ENCODE measurements at places on chromosomes 3 and 15. TPM values are rescaled to one million over a fixed set of nuclear protein-coding genes. Genes with fewer than 3 reads are reported as not detected.

Gene ARHGAP11A
- total RNA-seq = 158 TPM

Gene PPP1R14D
- not detected for total RNA-seq

DNA sequence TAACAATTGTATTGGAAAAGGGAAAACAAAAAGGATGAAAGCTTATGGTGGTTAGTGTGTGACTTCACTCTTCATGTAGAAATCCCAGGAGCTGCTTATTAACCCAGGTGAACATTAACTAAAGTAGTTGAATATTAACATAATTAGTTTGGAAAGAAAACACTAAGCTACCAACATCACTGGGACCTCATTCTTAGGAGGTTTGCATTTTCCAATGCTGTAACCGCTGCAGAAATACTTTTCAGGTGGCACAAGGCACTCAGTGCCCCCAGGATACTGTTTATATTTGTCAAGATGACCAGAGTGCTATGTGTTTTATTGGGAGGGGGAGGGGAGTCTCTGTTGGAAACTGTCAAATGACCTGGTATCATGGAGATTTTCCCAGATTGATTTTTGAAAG, 25.9 kb upstream of the VILL start:
- DNase-seq = no peak
- no peak overlapping the region for H3K27ac ChIP-seq
- peaks cover 2% of the 10 kb centered on the region for H3K27me3 ChIP-seq

Gene KNL1
- 65.4 TPM for total RNA-seq
